CD4-positive, alpha-beta T cell treated with Interferon gamma for 1 hour (primary cell): ENCODE measurements at places on chromosomes 16 and 17.

- DNase-seq: peak; percentile 62
Measured at GRCh38 chr17:17749921-17750320, 68.7 kb downstream of the RAI1 start.

DNA sequence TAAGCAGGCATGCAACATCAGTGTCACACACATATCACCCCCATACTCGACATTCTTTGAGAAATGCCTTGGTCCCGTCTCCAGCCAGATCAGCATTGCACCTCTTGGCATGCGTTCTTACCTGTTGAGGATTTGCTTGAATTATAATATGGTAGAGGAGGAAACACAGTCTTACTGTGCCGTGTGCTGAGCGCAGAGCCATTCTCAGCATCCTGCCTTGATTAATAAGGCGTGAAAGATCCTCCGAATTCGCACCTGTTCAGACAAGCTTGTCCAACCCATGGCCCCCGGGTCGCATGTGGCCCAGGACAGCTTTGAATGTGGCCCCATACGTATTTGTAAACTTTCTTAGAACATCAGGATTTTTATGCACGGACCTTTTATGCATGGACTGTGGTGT, 408.1 kb downstream of the WWOX start:
- DNase-seq: no peak

GRCh38 chr16:64615630-64616280, 506.1 kb downstream of the CDH11 start:
- no peak for DNase-seq

DNA sequence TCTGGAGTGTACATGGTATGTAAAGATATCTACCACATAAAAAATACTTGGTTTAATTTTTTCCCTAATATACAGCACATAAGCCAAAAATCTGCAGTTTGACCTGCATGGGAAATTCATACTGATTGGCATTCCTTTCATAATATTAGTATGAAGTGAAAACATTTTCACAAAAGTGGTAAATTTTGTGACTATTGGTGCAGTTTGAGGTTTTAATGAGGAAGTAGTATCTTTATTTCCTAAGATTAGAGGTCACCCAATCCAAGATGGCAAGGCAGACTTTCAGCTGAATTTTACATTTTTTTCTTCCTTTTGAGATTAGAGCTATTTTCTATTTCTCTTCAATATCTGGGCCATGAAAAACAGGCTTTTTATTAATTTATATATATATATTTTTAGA, 21.2 kb downstream of the METTL9 start:
- no peak for DNase-seq

- no peak for DNase-seq
Measured at GRCh38 chr17:38333635-38334295, 10.0 kb downstream of the GPR179 start.

GRCh38 chr17:80082403-80083135, 18.8 kb upstream of the GAA start:
- DNase-seq: peak; percentile 58

GRCh38 chr17:76076146-76076764, 1.7 kb downstream of the GALR2 start:
- no peak for DNase-seq

GRCh38 chr17:60311936-60312335, 80.0 kb downstream of the USP32 start:
- no peak for DNase-seq

- no peak for DNase-seq
Measured at GRCh38 chr16:19532601-19533000, 8.9 kb downstream of the CCP110 start.

- DNase-seq: no peak
Measured at GRCh38 chr17:43467981-43468581, 15.7 kb upstream of the DHX8 start.

- no peak for DNase-seq
Measured at GRCh38 chr17:20114466-20114865, 105.3 kb downstream of the SPECC1 start.

- DNase-seq: no peak
Measured at GRCh38 chr16:66277311-66278070, 89.0 kb upstream of the CDH5 start.

DNA sequence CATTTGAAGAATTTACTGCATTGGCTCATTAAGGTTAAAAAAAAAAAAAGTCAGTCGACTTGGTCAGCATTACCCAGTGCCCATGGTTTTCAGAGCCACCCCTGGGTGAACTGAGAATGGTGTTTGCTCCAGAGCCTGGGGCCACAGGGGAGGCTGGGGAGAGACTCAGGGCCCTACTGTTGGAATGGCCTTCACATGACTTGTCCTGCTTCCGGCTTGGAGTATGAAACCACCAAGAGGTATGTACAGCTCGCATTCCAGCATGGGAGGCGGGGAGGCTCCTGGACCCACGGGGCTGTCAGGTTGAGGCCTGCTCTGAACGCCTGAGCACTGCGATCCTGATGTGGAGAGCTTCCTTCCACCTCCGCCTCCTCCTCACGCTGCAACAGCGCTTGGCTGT, 36.8 kb downstream of the MSI2 start:
- no peak for DNase-seq

- no peak for DNase-seq
Measured at GRCh38 chr16:5837007-5837670, 739.5 kb upstream of the EEF2KMT start.
